ENCODE measurements at places on chromosomes 7 and 10.

DNA sequence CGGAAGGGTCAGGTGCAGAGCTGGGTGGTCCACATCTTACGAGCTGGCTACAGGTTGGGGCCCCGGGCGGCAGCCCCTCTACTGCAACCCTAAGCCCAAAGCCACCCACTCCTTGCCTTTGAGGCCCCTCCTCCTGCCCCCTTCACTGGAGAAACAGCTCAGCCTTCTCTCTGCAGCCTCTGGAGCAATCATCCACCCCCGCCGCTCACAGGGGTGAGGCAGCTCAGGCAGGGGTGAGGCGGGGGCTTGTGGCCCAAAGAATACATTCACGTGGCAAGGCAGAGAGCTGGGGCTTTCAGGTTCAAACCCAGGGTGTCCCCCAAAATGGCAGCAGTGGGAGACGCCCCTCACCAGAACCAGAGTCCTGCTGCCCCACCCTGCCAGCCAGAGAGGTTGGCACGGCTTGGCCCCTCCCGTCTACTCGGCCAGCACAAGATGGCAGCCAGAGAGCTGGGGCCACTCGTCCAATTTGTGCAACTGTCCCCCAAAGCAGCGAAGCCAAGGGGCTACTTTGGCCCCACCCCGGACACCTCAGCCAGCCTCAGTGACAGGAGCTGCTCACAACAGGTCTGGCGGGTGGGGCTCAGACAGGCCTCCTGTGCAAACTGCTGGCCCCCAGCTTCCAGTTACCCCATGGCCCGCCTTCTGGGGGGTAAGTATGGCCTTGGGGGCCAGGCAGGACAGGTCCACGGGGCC is 7.2 kb downstream of the GNB2 start:
- DNase-seq: no peak

DNA sequence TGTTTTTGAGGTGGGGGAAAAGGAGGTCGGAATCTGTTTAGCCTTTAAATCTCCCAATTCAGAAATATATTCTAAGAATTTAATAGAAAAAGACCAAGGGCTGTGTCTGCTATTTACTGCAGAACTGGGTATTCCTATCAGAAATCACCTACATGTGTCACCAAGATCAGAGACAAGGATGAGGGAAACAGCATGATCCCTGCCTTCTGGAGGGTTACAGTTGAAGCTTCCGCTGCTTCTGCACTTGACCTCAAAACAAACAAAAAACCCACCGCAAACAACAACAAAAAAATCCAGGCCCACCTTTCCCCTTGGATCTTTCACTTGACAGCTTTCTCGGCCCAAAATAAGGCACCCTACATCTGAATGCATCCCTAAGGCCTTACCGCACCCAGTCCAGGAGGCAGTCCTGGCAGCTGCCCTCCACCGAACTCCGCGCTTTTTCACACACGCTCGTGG is 750 bp upstream of the CDK14 start:
- DNase-seq: no peak

DNA sequence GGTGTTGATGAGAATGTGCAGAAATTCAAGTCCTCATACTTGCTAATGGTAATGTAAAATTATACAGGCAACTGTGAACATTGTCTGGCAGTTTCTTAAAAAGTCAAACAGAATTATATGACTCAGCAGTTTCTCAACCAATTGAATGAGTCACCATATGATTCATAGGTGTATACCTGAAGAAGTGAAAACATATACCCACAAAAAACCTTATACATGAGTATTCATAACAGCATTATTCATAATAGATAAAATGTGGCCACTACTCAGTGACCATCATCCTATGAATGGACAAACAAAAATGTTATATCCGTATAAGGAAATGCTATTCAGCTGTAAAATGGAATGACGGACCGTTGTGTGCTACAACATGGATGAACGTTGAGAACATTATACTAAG is 253.5 kb downstream of the MALRD1 start:
- peak; percentile 17 for DNase-seq

GRCh38 chr10:132107186-132107948 is 41.6 kb downstream of the JAKMIP3 start:
- no peak for DNase-seq

DNA sequence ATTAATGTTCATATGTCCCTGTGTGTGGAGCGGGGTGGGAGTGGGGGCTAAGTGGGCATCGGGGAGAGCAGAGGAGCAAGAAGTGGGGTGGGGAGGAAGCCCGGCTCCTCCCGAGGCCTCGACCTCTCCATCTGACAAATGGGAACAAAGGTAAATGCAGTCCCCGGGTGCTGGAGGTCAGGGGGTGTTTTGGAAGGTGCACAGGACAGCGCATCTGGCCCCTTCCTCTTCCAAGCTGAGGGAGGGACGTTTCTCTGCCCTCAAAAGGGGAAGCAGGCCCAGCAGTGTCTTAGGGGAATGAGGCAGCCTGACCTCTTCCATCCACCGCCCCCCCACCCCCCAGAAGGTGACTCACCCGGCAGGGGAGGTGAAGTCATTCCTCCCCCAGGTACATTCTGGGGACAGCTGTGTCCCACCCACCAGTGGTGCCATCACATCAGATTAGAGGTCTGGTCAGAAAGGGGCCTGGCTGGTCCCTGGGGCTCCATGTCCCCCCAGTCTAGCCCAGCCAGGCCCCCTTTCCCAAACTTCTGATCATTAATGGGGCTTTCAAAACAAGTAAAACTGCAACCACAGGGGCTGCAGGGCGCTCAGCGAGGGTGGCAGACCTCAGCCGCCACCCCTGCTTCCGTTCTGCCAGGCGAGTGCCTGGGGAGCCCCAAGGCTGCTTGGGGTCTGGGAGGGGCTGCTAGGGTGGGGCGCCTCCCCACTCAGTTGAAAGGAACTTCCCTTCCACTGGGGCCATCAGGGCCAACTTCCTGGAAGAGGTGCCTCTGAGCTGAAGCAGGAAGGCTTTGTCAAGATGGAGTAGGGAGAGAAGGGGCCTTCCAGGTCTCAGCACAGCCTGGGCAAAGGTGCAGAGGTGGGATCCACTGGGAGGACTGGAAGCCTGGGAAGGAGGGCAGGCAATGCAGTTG is 10.8 kb downstream of the LFNG start:
- DNase-seq: no peak

- no peak for DNase-seq
Observed at GRCh38 chr7:23385140-23385539, 85.2 kb downstream of the IGF2BP3 start.

GRCh38 chr10:44347609-44348400 is 37.1 kb downstream of the CXCL12 start:
- DNase-seq: no peak

DNA sequence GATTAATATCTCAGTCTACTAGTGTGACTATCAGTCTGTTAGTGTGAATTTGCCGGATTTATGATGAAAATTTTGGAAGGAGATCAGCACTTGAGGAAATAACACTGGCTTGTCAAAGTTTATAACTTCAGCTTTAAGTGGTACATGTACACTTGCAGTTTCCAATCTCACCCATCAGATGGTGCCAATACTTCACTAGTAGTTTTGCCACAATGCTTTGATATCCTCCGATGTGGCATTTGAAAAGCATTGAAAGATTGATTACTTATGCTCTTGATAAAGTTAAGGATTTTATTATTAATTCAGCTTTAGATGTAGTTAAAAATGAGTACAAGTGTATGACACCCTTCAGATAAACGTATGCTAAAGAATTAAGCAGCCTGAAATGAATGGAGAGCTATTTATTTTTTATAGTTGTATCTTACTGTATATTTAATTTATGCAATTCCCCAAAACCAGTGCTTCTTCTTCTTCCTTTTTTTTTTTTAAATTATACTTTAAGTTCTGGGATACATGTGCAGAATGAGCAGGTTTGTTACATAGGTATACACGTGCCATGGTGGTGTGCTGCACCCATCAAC is 98.2 kb downstream of the ANLN start:
- peak; percentile 64 for DNase-seq

DNA sequence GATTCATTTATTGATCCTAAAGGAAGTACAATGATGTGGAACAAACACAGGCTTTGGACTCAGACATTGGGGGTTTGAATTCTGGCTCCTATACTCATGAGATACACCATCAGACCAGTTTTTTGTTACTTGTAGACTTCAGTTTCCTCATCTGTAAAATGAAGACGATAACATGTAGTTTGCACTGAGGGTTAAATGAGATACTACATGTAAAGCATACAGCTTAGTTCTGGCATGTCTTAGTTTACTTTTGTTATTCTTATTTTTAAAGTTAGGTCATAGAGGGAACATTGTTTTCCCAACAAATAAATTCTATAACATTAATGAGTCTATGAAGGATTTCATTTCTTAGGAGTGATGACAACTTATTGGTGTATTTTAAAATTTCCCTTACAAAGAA is 183.5 kb upstream of the FAM3C start:
- no peak for DNase-seq

GRCh38 chr10:59625721-59626522 is 83.7 kb downstream of the SLC16A9 start:
- DNase-seq: peak; percentile 69
